ENCODE measurements at places on chromosomes 11 and 22. TPM values are rescaled to one million over a fixed set of nuclear protein-coding genes. Genes with fewer than 3 reads are reported as not detected.

Gene TSKU
- not detected for polyA plus RNA-seq

GRCh38 chr11:30281476-30282288 is 41.2 kb upstream of the ARL14EP start:
- DNase-seq = no peak

- DNase-seq = no peak
Measured at GRCh38 chr22:43425976-43426785, 14.4 kb downstream of the MPPED1 start.

GRCh38 chr11:2807025-2807681 is 78.4 kb downstream of the CDKN1C start:
- DNase-seq = no peak

Gene CARD16
- 173 TPM for polyA plus RNA-seq

- no peak for DNase-seq
Measured at GRCh38 chr11:45919806-45920530, 2.3 kb upstream of the PEX16 start.

Gene SCGB1A1
- polyA plus RNA-seq = not detected

DNA sequence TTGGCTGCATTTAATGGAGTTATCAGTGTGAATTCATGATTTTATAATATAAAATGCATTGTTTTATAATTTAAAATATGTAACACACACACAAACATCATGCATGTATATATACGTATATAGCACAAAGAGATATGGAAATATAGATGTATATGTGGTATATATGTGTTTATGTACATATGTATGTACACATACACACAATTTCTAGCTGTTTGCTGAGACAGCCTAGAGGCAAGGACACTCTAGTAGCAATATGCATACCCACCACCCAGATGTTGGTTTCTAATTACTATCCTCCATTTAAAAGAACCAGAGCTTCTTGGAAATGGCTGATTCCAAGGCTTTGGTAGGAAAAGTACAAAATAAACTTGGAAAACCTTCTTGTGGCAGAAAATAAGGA is 50.4 kb downstream of the RBFOX2 start:
- no peak for DNase-seq

Gene ZNHIT2
- 33.1 TPM for polyA plus RNA-seq

GRCh38 chr11:60447070-60447469 is 8.6 kb upstream of the MS4A1 start:
- no peak for DNase-seq

- DNase-seq = no peak
Measured at GRCh38 chr22:22960307-22960706, 72.7 kb downstream of the IGLL5 start.

Gene ISX
- polyA plus RNA-seq = not detected

Gene HORMAD2
- not detected for polyA plus RNA-seq

- DNase-seq = no peak
Measured at GRCh38 chr22:41574847-41575381, 14.1 kb downstream of the CSDC2 start.

DNA sequence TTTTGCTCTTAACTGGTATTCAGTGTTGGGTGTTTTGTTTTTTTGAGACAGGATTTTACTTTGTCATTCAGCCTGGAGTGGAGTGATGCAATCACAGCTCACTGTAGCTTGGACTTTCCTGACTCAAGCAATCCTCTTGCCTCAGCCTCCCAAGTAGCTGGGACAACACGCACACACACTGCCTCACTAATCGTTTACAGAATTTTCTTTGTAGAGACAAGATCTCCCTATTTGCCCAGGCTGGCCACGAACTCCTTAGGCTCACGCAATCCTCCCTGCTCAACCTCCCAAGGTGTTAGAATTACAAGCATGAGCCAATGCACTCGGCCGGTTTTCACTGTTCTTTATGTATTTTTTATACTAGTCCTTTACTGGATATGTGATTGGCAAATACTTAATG is 51.0 kb upstream of the IGLL5 start:
- no peak for DNase-seq

Gene OR51S1
- polyA plus RNA-seq = not detected

- no peak for DNase-seq
Measured at GRCh38 chr11:23391031-23391430, 530.8 kb upstream of the CCDC179 start.

Gene ROBO4
- not detected for polyA plus RNA-seq

- DNase-seq = no peak
Measured at GRCh38 chr22:17121233-17122195, at the start of gene TMEM121B. Gene TMEM121B (minus strand): TSS chr22:17121360. CDS start chr22:17121127, 233 bp downstream.

Gene SEPTIN5
- 0.32 TPM for polyA plus RNA-seq

DNA sequence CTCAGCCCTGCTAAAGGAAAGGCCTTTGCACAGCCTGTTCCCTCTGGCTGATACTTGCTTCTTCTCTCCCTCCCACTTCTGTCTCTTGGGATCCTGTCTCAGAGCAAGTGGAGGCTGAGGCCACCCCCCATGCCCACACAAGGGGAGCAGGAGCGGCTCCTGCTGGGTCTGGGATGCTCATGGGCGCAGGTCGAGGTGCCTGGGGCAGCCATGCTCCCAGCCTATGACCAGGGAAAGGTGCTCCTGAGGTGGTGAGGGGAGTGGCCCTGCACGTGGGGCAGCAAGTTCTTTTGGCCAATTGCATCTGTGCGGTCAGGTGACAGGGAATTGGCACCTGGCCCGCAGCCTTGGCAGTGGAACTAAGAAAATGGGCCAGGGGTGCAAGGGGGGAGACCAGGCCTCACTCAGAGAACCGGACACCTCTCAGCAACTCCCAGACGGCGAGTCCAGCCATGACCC is 1.5 kb downstream of the MAPK11 start:
- DNase-seq = no peak

Gene CDC42BPG
- 0.38 TPM for polyA plus RNA-seq

Data from naive thymus-derived CD8-positive, alpha-beta T cell (primary cell).